ENCODE measurements at places on chromosomes 6 and 20.
A peak's percentile ranks its signal among the peaks of the same experiment; 100 is the strongest.

GRCh38 chr20:56465997-56466396, 2.4 kb upstream of the RTF2 start:
- DNase-seq = no peak

- no peak for DNase-seq
These were observed 196.6 kb downstream of the OTOR start for GRCh38 chr20:16944745-16945144.

DNA sequence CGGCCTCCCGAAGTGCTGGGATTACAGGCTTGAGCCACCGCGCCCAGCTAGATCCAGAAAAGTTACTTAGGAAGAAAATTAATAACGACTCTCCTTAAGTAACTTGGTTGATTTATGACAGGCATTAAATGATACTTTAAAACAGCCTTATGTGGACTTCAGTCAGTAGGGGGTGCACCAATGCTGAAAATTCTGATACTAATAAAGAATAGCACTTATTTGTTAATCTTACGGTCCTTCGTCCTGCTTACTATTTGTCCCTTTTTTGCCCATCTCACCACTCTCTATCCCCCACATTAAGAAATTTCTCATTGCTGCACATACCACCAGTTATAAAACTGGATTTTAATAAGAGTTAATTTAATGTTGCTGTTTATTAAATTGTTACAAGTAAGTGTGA, 12.7 kb upstream of the PRELID3B start:
- no peak for DNase-seq

GRCh38 chr6:149362289-149362688, 37.8 kb upstream of the SUMO4 start:
- DNase-seq = no peak

DNA sequence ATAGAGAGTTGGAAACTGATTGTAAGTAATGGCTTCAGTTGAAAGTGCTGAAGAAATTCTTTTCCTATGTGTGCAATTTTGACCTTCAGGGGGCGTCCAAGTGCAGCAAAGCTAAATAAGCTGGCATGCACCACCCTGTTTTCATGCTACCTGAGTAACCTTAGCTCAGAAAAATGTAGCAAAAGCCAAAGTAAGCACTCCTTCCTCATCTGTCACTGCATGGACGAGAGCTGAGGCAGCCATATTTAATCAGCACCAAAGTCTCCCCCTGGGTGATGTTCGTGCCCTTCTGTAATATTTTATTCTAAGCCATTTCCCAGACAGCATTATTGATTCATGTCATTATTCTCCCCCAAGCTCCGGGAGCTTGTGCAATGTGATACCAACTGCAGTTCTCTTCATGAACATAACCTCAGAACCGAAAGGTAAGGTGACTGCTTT, 123.1 kb downstream of the RPS12 start:
- peak; percentile 4 for DNase-seq

GRCh38 chr6:150336299-150336698, 32.5 kb upstream of the IYD start:
- DNase-seq = no peak

- DNase-seq = no peak
These were observed 108.9 kb downstream of the VEGFA start for GRCh38 chr6:43878823-43879495.

- DNase-seq = no peak
These were observed 2.6 kb downstream of the TOMM6 start for GRCh38 chr6:41790045-41790444.

- no peak for DNase-seq
These were observed 107.8 kb upstream of the SHLD1 start for GRCh38 chr20:5642155-5642981.

DNA sequence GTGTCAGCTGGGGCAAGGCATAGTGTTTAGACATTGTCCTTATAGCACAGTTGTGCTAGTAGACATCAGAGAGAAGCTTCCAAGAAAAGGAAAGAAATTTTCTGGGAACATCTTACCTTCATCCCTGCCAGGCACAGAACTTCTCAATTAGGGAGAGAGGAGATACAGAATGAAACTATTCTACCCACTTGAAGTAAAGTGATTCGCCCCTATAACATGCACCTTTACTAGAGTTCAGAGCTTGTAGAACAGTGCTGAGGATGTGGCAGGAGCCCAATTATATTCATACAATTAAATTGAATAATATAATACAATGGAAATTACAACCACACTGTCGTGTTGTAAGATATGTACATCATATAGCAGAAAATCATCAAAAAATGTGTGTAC, 1063.9 kb upstream of the CITED2 start:
- DNase-seq = no peak

DNA sequence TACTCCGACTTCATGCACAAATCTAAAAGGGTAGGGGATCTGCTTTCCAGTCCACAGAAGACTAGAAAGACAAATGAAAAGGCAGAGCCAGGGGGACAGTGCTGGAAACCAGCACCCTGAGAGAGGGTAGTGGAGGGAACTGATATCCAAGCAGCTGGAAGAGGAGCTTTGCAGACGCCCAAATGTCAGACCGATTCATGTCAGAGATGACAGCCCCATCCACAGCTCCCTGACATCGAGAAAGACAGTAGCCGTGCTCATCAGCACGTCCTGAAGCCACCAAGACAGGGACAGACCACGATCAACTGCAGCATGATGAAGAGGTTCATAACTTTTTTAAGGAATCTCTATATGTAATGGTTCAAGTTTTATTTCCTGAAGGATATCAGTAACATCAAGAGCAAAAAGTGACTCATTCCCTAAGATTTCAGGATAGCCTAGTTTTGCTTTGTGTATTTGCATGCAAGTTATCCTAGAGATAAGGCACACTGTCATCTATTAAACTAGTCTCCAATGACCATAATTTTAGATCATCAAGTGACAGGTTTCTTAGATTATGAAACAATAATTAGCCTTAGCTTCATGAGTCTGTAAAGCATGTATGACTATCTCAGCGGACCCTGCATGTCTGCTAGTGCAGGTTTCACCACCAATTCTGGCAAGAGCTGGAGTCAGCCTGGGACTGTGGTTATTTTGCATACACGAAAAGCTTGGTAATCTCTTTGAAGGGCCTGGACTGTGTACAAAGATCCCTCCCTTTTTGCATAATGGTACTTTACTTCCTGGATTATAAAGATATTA, 43.0 kb downstream of the PRDM1 start:
- no peak for DNase-seq

GRCh38 chr20:37229357-37229756, 32.3 kb downstream of the GHRH start:
- DNase-seq = no peak

GRCh38 chr6:45698046-45698445, 317.6 kb downstream of the CLIC5 start:
- no peak for DNase-seq

GRCh38 chr6:40962241-40962640, 76.8 kb downstream of the UNC5CL start:
- peak; percentile 80 for DNase-seq

GRCh38 chr20:25252230-25252651, 4.4 kb downstream of the PYGB start:
- DNase-seq = no peak

DNA sequence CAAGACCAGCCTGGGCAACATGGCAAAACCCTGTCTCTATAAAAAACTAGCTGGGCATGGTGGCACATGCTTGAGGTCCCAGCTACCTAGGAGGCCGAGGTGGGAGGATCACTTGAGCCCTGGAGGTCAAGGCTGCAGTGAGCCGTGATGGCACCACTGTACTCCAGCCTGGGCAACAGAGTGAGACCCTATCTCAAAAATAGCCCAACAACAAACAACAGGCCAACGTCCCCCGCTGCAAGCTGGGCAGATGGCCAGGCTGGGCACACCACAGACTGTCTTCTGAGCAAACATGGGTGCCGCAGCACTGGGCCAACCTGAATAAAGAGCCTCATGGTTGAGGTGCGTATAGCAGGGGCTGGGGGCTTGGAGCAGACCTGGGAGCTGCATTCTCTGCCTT, 46.6 kb upstream of the SRF start:
- DNase-seq = no peak

- no peak for DNase-seq
These were observed 150.1 kb upstream of the STXBP5 start for GRCh38 chr6:147054158-147054557.

DNA sequence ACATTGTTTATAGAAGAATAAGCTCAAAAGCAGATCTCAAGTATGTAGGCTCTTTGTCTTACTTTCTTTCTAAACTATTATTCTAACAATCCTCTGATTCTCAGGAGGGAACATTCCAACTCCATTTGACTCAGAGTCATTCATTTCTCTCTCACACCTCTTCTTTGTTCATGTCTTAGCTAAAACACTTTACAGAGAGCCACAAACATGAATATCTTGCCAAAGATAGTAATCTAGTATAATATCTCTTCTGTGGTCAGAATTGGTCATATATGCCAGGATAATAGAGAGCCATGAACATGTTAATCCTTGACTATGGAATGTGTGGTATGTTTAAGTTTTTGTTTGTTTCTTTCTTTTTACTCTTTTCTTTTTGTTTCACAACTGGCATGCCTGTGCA, 456.0 kb upstream of the PTCHD4 start:
- no peak for DNase-seq

- DNase-seq = no peak
These were observed 10.3 kb downstream of the DUSP15 start for GRCh38 chr20:31859998-31860380.

- DNase-seq = no peak
These were observed 51.1 kb downstream of the FGD2 start for GRCh38 chr6:37056439-37057127.

GRCh38 chr6:121492536-121492935, 57.1 kb downstream of the GJA1 start:
- DNase-seq = no peak

DNA sequence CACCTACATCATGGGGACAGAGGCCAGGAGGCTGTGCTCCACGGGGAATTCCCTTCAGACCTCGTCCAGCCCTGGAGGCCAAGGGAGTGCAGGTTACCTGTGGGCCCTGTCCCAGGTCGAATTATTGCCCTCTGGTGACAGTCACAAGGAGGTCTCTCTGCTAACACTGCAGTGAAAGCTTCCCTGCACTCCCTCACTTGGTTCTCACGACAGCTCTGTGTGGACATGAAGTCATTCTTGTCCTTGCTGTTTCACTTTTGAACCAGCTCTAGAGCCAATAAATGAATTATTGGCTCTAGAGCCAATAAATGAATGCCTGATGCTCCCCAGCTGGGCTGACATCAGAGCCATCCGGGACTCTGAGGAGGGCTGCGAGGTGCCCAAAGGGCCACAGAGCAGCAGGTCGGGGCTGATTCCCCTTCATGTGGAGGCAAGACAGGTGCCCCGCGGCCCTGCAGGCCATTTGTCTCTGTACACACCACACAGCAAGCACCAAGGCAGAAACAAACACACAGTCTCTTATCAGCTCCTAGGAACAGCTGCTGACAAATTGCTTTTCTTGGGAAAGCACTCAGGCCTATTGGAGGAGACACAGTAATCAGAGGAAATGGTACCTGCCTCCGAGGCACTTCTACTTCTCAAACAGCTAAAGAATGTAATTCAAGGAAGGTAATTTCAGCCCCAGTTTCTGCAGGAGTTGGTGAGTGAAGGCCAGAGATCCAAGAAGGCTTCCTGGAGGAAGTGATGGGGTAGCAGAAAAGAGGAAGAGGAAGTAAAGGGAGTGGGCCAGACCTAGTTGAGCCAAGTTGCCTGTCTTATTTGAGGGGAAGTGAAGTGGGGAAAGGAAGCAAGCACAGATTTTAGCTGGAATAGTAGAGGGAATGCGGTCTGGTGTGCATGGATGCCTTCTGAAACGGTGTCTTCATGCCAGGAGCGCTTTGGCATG, 27.5 kb upstream of the TBXT start:
- no peak for DNase-seq

DNA sequence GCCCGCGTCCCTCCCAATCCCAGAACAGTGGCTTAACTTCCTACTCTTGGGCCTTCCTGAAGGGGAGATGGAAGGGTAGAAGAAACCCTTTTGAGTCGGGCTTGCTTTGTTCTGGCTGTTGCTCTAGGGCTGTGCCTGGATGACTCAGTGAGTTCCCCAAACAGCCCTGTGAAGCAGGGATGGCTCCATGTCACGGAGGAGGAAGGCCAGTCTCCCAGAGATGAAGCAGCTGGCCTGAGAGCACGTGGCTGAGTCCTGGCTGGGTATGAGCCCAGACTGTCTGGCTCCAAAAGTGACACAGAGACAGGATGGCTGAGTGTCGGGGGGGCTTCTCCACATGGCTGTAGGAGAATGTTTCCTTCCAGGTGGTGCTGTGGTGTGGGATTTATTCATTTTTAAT, 4.6 kb downstream of the SYTL3 start:
- DNase-seq = no peak

DNA sequence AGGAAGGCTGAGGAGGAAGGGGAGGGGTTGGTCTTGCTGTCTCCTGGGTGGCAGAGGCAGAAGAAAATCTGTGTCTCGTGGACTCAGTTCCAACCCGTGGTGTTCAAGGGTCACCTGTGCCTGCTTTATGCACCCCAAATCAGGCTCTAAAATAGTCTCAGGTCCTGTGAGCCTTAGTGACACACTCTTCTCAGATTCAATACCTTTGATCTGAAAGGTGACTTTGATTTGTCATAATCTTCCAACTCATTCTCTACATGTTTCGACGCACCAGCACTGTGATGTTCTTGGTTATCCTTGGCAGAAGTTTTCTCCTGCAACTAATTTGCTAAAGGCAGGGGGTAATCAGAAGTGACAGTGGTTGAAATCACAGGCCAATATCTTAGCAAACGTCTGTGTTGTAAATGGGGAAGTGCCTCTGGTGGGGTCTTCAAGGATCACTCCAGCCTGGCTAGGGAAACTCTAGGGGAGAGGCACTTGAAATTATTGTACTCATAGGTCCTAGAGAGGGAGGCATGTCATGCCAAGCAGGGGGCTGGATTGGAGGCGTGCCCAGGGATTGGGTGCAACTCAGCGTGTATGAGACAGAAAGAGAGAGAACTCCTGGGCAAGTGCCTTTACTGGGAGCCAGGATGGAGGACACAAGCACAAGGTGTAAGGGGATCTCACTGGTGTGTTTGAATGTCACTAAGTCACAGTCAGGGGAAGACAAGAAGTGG, 19.0 kb upstream of the PRND start:
- DNase-seq = no peak

DNA sequence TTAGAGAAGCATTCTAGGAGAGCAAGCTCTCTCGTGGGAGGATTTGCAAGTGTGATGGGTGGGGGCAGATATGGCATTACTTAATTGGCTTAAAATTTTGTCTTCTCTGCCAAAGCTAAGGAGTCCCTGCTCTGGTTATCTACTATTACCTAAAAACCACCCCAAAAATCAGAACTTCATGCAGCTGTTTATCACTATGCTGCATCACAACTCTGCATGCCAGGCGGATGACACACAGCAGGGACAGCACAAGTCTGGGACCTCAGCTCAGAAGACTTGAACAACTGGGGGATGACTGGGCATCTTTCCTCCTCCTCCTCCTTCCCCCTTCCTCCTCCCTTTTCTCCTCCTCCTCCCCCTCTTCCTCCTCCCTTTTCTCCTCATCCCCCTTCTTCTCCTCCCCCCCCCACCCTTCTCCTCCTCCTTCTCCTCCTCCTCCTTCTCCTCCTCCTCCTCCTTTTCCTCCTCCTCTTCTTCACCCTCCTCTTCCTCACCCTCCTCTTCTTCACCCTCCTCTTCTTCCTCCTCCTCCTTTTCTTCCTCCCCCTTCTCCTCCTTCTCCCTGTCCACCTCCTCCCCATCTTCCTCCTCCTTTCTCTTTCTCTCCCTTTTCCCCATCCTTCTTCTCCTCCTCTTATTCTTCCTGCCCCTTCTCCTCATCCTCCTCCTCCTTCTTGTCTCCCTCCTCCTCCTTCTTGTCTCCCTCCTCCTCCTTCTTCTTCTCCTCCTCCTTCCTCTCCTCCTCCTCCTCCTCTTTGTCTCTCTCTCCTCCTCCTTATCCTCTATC, 218.6 kb upstream of the PMEPA1 start:
- no peak for DNase-seq

- peak; percentile 81 for DNase-seq
These were observed 1.7 kb downstream of the BNIP5 start for GRCh38 chr6:36334832-36335459.
